ENCODE measurements at places on chromosomes 11 and 22. TPM values are rescaled to one million over a fixed set of nuclear protein-coding genes. Genes with fewer than 3 reads are reported as not detected.

DNA sequence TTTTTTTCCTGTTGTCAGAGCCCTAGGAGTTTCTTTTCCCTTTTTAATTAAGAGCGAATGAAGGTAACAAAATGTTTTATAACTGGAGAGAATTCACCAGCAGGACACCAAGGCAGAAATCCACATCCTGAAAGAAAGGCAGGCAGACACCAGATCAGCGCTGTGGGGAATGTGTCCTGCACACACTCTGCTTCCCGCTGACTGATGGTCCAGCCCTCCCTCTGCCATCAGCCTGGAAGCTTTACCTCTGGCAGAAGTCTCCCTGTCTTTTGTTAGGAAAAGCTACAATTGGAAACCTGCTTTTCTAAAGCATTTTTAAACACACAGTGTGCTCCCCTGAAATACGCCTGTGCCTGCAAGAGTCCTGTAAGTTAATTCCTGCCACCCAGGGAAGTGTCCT is 638.5 kb downstream of the NTM start:
- no peak overlapping the region for H3K27ac ChIP-seq
- H3K27me3 ChIP-seq = peaks cover 12% of the 10 kb centered on the region
- no peak for DNase-seq
- H3K4me3 ChIP-seq = no peak overlapping the region

GRCh38 chr11:26676641-26677040 is 45.2 kb downstream of the SLC5A12 start:
- DNase-seq = no peak
- H3K4me3 ChIP-seq = no peak overlapping the region
- no peaks in the 10 kb centered on the region for H3K36me3 ChIP-seq
- no peaks in the 10 kb centered on the region for H3K4me1 ChIP-seq
- H3K27ac ChIP-seq = no peak overlapping the region

DNA sequence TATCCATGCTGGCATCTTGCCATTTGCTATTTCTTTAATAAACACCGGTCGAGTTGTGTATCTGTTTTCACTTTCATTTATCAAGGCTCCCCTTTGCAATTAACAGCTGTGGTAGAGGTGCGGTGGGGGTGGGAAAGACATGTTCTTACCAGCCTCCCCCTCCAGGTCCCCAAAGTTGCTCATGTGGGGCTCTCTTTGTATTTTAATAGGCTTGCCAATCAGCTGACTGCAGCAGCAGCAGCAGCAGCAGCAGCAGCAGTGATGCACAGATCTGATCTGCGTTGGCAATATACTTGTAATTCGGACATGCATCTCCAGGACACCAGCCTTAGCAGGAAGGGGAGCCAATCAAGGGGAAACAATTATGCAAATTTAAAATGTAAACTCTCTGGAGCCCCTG is 40.3 kb upstream of the E2F8 start:
- H3K36me3 ChIP-seq = no peaks in the 10 kb centered on the region
- H3K27me3 ChIP-seq = no peaks in the 10 kb centered on the region
- DNase-seq = peak; percentile 2
- H3K27ac ChIP-seq = no peak overlapping the region

- no peaks in the 10 kb centered on the region for H3K27me3 ChIP-seq
- peaks cover 9% of the 10 kb centered on the region for H3K4me1 ChIP-seq
- H3K4me3 ChIP-seq = no peak overlapping the region
- no peak for DNase-seq
- H3K27ac ChIP-seq = no peak overlapping the region
- no peaks in the 10 kb centered on the region for H3K36me3 ChIP-seq
These were observed 3.1 kb downstream of the TMEM25 start for GRCh38 chr11:118533769-118534729.

GRCh38 chr11:98069861-98070260 is 950.9 kb upstream of the CNTN5 start:
- no peak overlapping the region for H3K27ac ChIP-seq
- H3K27me3 ChIP-seq = no peaks in the 10 kb centered on the region
- H3K4me3 ChIP-seq = no peak overlapping the region

DNA sequence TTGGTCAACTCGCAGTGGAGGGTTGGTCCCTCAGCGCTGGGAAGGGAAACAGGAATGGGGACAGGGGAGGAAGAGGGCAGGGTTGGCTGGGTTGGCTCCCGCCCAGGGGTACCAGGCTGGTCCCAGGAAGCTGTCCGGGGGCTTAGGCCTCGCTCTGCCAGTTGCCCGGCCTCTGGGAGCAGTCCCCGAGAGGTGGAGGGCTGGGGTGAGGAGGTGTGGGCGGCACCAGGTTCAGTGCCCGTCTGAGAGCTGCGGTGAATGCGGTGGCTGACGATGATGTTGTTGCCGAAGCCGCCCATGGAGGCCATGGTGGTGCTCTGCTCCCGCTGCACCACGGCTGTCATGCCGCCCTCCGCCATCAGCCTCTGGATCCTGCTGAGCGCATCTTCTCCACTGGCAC is 6.0 kb upstream of the CHRM4 start:
- peaks cover 5% of the 10 kb centered on the region for H3K4me1 ChIP-seq
- DNase-seq = no peak
- H3K4me3 ChIP-seq = no peak overlapping the region
- peaks cover 14% of the 10 kb centered on the region for H3K36me3 ChIP-seq
- no peaks in the 10 kb centered on the region for H3K27me3 ChIP-seq

GRCh38 chr11:72138821-72139390 is 3.4 kb downstream of the FOLR3 start:
- no peak overlapping the region for H3K4me3 ChIP-seq
- DNase-seq = no peak
- no peak overlapping the region for H3K27ac ChIP-seq
- no peaks in the 10 kb centered on the region for H3K27me3 ChIP-seq
- H3K4me1 ChIP-seq = no peaks in the 10 kb centered on the region

Gene KLHDC7B
- 1.4 TPM for total RNA-seq
